ENCODE measurements at places on chromosomes 16 and 17.

GRCh38 chr17:80986816-80987475 is 4.7 kb upstream of the CHMP6 start:
- DNase-seq = no peak

DNA sequence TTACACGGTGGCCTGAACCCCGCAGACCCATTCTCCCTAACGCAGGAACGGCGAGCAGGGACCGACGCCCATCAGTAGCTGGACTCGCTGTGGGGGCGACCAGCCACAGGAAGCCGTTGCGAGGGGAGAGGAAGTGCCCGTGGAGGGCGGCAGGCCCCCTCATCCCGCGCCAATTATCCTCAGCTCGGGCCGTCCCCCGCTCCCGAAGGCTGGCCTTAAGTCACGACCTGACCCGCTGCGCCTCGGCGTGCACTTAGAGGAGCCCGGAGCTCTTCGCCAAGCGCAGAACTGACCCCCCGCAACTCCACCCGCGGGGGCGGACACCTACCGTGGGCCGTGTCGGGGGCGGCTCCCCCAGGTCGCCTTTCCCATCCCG is 401 bp downstream of the ARL16 start:
- DNase-seq = no peak

DNA sequence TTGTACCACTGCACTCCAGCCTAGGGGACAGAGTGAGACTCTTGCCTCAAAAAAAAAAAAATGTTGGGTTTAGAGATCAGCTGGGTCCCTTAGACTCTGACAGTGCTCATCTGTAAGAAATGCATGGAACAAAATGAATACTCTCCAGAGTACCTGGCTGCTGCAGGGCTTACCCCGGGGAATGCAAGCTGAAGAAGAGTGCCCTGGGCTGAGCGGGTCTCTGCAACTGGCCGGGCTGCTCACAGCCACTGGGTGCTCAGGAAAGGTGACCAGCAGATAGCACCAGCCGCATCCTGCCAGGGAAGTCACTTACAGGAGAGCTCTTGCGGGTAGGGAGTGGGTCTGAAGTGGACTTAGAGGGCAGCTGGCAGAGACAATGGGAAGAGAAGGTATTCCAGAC is 82.1 kb downstream of the GAS7 start:
- no peak for DNase-seq

- DNase-seq = no peak
Observed at GRCh38 chr17:69428252-69428980, 13.9 kb downstream of the MAP2K6 start.

DNA sequence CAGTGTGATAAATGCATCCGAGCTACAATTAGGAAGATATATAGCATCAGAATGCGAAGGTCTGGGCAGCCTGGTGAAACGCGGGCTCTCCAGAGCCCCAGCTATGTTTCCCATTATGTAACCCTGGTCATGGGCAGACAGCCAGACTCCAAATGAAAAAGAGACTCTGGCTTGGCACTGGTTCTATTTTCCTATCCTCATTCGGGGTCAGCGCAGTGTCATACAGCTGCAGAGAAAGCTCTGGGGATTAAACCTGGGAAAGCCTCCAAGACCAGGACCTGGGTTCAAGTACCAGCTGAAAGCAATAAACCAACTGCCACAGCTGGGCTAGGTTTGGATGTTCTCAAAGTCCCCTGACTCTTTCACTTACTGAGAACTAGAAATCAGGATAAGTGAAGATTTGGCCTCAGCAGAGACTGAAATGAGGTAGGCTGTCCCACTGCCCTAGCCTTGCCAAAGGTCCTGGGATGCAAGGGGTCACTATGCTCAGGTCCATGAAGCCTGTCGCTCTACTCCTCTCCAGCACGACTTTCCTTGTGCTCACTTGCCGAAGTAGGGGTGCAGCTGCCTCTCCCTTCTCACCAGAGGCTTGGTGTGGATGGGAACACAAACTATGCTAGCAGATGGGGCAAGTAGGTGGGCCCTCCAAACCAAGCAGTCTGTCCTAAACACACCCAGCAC is 123.8 kb downstream of the SMG6 start:
- no peak for DNase-seq

GRCh38 chr16:69542974-69543373 is 22.8 kb upstream of the NFAT5 start:
- DNase-seq = no peak

DNA sequence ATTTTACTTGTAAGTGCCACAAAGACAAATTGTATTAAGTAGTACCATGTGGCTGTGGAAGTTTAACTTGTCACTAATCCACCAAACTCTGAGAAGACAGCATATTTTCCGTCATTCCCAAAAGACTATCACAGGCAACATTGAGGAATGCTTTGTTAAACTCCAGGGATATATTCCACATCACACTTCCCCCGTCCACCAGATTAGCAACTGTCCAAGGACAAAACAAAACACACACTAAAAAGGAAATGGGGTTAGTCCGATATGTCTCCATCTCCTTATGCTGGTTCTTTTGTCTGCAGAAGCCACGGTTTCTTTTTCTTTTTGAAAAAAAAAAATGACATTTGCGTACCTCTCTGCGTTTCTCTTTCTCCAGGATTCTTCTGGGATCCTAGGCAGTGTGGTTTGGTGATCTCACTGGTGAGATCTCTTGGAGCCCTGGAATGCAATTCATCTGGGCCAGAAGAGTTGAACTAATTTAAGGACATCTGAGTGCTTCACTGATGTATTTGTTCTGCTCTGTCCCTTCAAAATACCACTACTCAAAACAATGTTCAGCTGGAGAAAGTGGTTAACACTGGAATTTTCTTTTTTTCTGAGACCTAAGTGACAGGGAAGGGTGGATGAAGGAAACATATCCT is 40.6 kb downstream of the PRKCB start:
- DNase-seq = no peak

- DNase-seq = no peak
Observed at GRCh38 chr17:58165981-58166380, 801 bp upstream of the OR4D2 start.

- no peak for DNase-seq
Observed at GRCh38 chr16:49580751-49581303, 207.2 kb downstream of the C16orf78 start.

DNA sequence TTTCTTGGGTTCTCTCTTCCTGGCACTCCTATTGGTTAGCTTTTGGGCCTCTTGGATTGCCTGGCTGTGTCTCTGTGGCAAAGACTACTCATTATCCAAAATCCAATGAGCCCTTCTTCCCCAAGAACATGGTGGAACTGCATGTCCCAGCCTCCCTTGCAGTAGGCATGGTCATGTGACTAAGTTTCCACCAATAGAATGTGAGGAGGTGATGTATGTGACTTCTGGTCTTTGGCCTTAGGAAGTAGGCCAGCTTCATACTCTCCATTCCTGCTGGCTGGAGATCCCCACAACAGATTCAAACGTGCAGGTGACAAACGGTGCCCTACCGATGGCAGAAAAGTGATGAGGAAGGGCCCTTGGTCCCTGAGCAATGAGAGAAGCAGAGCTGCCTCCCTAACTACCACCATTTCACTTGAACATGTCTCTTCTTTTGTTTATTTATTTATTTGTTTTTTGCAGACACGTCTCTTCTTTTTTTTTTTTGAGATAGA is 17.3 kb upstream of the SPN start:
- no peak for DNase-seq

DNA sequence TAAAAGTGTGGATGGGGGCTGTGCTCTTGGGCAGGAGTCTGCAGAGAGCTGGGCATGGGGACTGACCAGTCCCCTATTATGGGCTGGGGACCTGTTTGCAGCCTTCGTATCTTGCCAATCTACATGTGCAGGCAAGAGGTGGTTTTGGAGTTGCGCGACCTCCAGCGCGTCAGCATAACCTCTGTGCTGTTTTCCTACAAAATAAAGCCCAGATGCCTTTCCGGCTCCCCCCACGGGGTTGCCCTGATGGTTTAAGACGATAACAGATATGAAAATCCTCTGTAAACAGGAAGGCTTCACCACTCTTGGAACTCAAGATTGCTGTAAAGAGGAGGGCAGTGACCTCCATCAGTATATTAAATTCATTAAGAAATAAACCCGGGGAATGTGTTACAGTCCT is 16.5 kb upstream of the SPPL2C start:
- no peak for DNase-seq

- DNase-seq = no peak
Observed at GRCh38 chr16:11570806-11571205, 15.9 kb downstream of the LITAF start.
